ENCODE measurements at places on chromosomes 7 and 10.

- no peak for DNase-seq
Observed at GRCh38 chr7:102008535-102009262, 191.3 kb downstream of the CUX1 start.

- no peak for DNase-seq
Observed at GRCh38 chr10:10731366-10731765, 286.3 kb upstream of the CELF2 start.

- DNase-seq = no peak
Observed at GRCh38 chr7:24328894-24329293, 44.9 kb downstream of the NPY start.

- no peak for DNase-seq
Observed at GRCh38 chr7:121406944-121407343, 10.8 kb upstream of the FAM3C start.

Measured in hindlimb muscle (tissue), 1 donor.